CD4-positive, alpha-beta T cell treated with Interleukin-1 beta for 1 hour (primary cell): ENCODE measurements at places on chromosomes 16 and 17.

GRCh38 chr17:76968707-76969597 lies 100.7 kb downstream of the MGAT5B start:
- peak; percentile 40 for DNase-seq

DNA sequence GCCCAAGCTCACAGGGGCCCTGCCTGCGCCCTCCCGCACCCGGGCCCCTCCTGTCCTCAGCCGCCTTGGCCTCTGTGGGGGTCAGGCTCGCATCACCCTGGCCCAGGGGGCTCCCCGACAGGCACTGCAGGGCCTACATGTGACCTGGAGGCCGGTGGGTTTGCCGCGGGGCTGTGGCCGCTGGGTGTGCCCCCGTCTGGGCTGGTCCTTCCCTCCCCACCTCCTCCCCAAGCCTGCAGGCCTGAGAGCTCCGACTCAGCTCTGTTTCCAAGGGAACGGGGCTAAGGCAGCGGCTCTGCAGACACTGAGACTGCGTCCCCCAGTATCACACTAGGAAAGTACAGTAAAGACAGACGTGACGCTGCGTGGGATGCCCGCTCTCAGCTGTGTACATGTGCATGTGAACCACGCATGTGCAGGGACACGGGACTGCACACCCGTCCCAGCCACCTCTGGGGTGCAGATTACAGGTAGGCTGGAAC lies 16.5 kb upstream of the WDR45B start:
- no peak for DNase-seq

DNA sequence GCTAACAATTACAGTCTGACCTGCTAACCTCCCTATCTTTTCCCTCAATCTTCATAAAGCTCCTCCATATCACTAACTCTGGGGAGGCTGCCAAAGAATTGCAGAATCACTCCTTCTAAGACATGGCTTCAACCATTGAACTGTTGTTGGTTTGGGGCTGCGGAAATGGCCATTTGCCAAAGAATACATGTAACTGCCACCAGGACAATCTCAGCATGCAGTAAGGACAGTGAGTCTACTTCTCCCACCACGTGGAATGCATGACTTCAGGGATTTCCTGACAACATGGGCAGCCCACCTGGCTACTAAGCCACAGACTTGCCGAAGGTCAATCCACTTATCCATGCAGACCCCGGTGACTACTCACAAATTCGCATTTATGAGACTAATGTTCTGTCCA lies 104.3 kb upstream of the NUDT7 start:
- no peak for DNase-seq

- no peak for DNase-seq
These were observed 12.2 kb downstream of the SLC38A10 start for GRCh38 chr17:81282876-81283275.

DNA sequence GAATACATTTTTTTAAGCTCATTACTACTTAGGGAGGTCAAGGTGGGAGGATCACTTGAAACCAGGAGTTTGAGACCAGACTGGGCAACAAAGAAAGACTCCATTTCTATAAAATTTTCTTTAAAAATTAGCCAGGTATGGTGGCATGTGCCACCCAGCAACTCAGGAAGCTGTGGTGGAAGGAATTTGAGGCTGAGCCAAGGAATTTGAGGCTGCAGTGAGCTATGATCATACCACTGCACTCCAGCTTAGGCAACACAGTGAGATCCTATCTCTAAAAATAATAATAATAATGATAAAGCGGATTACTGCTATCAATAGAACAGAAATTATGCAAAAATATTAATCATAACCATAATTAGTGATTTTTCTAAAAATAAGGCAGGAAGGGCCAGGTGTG lies 170.3 kb downstream of the COPRS start:
- no peak for DNase-seq

- no peak for DNase-seq
These were observed 47.4 kb upstream of the FOXJ1 start for GRCh38 chr17:76188213-76189016.

- peak; percentile 26 for DNase-seq
These were observed 21.9 kb downstream of the C16orf95 start for GRCh38 chr16:87295259-87295658.

GRCh38 chr16:86281421-86281820 lies 228.9 kb upstream of the FOXF1 start:
- DNase-seq, result no peak

- DNase-seq, result peak; percentile 82
These were observed 81.1 kb downstream of the ANKRD11 start for GRCh38 chr16:89409161-89409711.

- no peak for DNase-seq
These were observed 11.4 kb upstream of the KREMEN2 start for GRCh38 chr16:2952679-2953078.

DNA sequence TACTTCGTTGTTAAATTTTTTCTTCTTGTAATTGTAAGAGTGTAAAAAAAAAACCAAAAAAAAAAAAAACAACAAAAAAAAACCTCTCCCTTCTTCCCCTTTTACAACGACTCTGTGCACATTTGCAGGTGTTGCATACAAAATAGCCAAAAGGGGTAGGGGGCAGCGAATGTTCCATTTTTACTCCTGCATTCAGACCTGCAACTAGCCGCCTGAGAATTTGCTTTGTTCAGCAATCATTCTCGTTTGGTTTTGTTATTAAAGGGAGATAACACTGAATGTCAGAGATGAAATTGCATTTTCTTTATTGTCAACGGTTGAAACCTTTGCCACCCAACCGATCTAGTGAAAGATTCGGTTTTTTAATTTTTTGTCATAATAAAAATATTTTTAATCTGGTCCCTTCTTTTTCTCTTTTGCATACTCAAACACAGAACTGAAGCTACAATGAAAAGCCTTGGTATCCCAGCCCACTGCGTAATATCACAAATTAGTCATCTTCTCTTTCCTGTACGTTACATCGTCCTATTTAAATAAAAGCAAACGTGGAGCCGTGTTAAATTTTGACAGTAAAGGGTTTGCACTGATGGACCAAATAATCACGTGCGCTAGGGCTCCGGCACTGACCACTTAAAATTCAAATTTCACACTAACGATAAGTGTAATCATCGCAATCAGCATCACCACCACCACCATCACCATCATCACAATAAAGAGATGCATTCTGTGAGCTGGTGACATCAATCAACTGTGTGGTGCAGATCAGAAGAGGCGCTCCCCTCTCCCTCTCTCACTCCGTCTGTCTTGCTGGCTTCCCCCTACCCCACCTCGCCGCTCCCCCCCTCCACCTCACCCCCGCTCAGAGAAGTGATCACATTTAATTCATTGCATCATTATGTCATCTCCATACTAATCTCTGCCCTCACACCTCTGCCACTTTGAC lies 406.2 kb upstream of the PSMD7 start:
- DNase-seq, result no peak

GRCh38 chr17:52079496-52079895 lies 79.0 kb downstream of the CA10 start:
- no peak for DNase-seq

DNA sequence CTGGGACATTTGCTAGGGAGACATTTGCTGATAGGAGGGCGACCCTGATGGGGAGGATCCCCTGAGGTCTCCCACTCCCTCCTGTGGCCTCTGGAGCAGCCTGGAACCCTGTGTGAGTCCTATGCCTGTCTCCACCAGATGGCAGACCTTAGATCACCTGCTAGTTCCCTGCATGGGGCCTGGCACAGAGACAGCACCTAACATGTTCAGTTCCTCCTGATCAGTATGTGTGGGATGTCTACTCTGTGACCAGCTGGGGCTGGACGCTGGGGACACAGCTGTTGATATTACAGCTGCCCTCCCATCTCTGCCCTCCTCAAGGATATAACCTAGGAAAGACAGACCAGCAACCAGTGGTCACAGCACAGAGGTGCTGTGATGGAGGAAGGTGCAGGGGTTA lies 1.1 kb upstream of the ADCY7 start:
- peak; percentile 56 for DNase-seq

DNA sequence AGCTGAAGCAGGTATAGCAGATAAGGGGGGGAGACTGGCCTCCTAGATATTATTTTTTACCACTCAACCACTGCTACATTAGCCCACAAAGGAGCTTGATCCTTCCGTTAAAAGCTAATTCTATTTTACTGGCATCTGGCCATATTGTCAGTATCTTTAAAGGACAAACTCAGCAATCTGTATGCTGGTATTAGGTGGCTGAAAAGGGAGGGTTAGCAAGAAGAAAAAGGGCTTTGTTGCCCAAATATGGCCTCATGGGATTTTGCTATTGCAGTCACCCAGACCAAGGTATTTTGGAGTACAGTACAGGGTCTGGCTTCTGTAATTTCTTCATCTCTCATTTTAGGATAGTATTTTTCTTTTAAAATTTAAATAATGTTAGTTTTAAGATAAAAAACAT lies 14.4 kb downstream of the RFWD3 start:
- no peak for DNase-seq

DNA sequence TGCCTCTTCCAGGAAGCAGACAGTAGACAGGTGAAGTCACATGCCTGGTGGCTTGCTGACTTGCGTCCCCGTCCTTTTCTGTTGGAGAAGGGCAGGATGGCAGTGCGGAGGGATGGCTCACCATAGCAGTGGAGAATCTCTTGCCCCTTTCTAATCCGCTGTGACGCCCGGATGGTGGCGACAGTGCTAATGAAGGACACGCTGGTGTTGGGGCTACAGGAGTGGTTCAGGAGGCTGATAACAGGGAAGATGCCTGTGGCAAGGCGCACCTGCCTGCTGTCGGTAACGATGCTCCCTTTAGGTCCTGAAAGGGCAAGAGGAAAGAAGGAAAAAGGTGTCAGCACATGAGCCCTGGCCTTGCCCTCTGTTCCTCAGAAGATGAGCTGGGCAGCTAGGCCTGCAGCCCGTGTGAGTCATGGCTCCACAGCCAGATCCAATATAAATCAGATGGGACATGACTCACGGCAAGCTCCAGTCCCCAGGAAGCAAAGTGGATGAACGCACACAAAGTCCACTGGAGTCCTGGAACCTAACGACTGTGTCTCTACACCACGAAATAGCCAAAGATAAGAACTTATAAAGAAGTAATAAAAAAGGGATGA lies 25.5 kb downstream of the SERPINF1 start:
- no peak for DNase-seq

DNA sequence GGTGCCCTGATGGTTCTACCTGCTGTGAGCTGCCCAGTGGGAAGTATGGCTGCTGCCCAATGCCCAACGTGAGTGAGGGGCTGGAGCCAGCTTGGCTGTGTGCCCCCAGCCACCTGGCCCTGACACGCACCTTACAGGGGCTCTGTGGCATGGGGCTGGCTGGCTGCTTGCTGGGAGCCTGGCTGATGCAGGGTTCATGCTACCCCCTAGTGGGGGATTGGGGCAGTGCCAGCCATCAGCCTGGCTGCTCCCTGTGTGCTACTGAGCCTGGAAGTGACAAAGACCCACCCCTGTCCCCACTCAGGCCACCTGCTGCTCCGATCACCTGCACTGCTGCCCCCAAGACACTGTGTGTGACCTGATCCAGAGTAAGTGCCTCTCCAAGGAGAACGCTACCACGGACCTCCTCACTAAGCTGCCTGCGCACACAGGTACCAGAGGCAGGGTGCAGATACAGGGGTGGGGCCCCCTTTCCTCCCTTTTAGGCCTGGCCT lies 5.7 kb downstream of the GRN start:
- DNase-seq, result peak; percentile 76

DNA sequence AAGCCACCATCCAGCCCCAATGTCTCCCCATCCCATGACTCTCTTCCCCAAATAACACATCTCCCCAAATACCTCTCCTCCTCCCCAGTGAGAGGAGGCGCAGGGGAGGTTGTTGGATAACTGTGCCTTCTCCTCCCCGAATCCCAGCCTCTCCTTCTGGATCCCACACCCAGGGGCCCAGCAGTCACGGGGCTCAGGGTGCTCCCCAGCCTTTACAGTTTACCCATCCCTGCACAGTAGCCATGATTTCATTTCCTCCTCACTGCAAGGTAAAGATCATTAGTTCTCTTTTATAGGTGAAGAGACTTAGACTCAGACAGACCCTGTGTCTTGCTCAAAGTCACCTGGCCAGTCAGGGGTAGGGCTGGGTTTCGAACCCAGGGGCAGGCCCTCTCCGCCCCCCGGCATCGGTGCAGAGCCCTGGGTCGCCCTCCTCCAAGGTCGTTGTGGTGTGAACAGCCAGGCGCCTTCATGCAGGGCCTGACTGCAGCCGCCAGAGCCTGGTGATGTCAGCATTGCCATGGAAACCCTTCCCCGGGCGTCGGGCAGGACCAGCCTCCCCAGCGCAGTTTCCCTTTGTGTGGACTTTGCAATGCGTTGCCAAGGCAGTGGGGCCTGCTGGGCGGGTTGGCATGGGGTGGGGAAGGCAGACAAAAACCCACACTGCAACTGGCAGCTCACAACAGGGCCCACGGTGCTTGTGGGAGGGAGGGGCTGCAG lies 53.3 kb upstream of the TOB1 start:
- DNase-seq, result peak; percentile 93

DNA sequence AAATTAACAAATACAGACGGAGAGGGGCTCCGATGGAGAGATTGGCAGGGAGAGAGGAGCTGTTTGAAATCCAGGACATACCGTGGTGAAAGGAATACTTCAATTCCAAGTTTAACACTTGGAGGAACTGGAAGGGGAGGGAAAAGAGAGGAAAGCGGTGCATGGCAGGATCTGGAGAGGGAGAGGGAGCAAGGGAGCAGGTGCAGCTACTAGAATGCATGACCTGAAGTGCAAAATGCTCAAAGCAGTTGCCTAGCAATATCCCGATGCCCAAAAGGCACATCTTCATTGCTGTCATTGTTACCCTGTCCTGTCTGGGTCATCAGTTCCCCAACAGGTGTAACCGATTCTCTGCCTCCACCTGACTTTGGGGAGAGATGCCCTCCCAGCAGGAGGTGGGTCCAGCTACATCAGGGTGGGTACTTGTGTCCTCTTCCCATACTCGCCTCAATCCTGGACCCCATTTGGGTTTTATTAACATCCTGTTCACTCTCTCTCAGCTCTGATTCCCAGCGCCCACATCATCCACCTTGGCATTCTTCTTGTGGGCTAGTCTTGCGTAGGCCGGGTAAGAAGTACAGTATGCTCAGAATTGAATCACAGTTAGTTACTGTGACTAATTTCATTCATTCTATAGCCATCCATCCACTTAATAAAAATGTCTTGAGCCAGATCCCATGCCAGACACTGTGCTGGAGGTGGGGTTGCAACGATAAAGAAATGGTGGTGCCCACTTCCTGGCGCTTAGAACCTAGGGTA lies 37.4 kb upstream of the EMP2 start:
- DNase-seq, result no peak

GRCh38 chr17:12041312-12041711 lies 20.6 kb downstream of the MAP2K4 start:
- no peak for DNase-seq

GRCh38 chr16:48879223-48880122 lies 269.5 kb upstream of the N4BP1 start:
- no peak for DNase-seq

DNA sequence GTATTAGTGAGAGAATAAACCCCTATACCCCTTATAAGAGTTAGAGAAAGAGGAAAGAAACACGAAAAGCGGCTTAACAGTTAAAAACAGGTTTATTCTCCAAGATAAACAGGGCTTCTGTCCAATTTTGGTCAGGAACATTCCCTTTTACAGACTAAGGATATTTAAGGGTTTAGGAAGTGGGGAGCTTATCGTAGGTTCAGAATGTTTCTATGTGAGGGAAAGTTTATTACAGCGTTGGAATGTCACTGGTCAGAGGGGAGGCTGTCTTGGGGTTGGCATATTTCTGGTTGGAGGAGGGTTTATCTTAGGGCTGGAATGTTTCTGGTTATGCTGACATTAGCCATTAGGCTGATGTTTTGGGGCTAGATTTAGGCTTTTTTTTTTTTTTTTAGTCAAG lies 34.1 kb upstream of the WWOX start:
- DNase-seq, result no peak

- no peak for DNase-seq
These were observed 3.4 kb upstream of the NSRP1 start for GRCh38 chr17:30113213-30113612.

GRCh38 chr16:11087691-11088073 lies 143.3 kb downstream of the CLEC16A start:
- no peak for DNase-seq
